ENCODE measurements at places on chromosomes 7 and 10. TPM values are rescaled to one million over a fixed set of nuclear protein-coding genes. Genes with fewer than 3 reads are reported as not detected.
A peak's percentile ranks its signal among the peaks of the same experiment; 100 is the strongest.

C10orf90 gene
- total RNA-seq: not detected

GRCh38 chr7:145848691-145849090 is 267.9 kb upstream of the CNTNAP2 start:
- H3K27me3 ChIP-seq: no peaks in the 10 kb centered on the region
- H3K36me3 ChIP-seq: no peaks in the 10 kb centered on the region
- no peaks in the 10 kb centered on the region for H3K4me1 ChIP-seq
- H3K27ac ChIP-seq: no peak overlapping the region

DNA sequence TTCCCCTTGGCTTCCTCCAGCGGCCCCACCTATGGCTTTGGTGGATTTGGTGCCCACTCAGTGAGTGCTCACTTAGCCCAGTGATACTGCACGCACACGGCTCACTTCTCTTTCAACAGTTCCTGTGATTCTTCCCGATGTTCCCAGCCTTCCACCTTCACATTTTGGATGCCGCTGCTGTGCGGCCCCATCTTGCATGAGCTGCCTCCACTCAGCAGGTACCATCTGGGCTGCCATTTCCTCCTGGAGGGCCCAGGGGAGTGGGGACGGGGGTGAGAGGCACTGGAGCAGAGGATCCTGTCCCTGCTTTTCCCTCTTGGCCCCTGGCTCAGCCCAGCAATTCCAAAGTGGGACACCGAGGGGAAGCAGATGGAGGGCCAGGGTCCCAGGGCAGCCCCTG is 323.3 kb upstream of the ZNF32 start:
- H3K4me3 ChIP-seq: no peak overlapping the region
- H3K4me1 ChIP-seq: no peaks in the 10 kb centered on the region
- no peak overlapping the region for H3K27ac ChIP-seq
- no peak for DNase-seq
- no peaks in the 10 kb centered on the region for H3K27me3 ChIP-seq

DNA sequence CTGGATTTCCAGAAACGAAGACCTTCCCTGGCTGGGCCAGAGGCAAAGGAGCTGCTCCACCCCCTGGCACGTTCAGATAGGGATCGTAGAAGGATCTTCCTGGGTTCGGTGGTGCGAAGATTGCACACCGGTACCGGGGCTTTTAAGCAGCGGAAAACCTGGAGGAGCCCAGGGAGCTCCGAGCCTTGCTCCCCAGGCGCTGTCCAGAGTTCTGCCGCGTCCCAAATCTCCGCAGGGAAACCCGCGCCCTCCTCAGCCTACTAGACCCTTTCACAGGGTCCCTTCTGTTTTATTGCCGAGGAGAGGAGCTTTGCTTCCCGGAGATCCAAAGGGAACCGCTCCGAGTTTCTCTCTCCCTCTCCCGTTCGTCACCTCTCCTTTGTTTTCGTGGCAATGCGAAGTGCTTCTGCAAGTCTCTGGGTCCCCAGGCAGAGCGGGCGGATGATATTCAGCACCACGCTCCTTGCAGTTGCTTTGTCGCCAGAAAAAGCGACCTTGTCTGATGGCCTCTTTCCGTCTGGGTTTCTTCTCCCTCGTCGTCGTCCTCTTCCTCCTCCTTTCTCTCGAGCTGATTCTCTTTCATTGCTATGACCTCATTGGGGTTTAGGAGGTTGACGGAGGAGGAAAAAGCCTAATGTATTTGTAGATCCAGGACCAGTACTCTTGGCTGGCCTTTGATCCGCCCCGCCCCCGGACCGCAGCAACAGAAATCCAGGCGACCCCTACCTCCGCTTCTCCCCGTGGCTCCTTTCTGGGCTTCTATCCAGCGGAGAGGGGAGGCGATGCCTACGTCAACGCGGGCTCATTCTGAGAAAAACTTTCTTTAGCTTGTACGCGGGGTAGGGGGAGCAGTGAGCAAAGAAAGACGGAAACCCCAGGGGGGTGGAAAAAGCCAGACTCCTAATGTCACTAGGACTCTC is at the start of gene TMEM196:
Gene TMEM196 (minus strand): TSS at position 777 of the 920 bp plus-strand sequence. CDS start 921 bp downstream, outside the sequence.
- DNase-seq: peak; percentile 42
- H3K4me1 ChIP-seq: peaks cover 13% of the 10 kb centered on the region
- H3K27me3 ChIP-seq: no peaks in the 10 kb centered on the region
- no peak within 1 kb of the TSS for H3K27ac ChIP-seq
- H3K4me3 ChIP-seq: peak within 1 kb of the TSS; percentile 57

- H3K27ac ChIP-seq: no peak overlapping the region
- no peaks in the 10 kb centered on the region for H3K4me1 ChIP-seq
- no peak for DNase-seq
- H3K27me3 ChIP-seq: no peaks in the 10 kb centered on the region
Observed at GRCh38 chr10:7296648-7297047, 114.2 kb downstream of the SFMBT2 start.

DNA sequence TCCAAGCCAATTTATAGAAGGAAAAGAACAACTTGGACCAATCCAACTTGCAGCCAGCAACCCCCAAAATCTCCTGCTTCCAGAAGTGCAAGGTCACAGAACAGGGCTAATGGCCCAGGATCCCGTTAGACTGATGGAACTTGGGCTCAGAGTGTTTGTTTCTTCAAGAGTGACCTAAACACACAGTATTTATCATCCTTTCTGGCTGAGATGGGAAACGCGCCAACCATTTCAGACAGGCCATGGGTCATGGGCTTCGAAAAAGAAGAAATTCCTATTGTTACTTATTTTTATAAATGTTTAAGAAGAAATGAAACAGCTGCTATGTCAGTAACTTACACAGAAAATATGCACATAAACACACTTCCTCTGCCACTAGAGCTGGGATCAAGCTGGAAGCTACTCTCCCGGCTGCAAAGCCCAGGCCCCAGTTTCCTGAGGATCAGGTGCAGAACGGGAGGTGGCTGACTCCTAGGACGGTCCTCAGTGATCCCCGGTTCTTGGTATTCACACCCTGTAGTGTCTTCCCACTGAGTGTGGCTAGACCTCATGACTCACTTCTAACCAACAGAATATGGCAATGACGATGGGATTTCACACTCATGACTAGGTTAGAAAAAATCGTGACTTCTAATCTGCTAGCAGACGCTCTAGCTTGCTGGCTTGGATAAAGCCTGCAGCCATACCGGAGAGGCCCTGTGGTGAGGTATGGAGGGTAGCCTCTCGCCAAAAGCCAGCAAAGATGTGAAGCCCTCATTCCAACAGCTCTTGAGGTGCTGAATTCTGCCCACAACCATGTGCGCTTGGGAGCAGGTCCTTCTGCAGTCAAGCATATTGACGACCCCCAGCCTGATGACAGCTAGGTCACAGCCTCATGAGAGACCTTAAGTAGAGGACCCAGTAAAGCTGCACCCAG is 60.2 kb downstream of the CHST15 start:
- H3K4me1 ChIP-seq: peaks cover 14% of the 10 kb centered on the region
- no peak overlapping the region for H3K4me3 ChIP-seq
- DNase-seq: peak; percentile 94
- H3K27ac ChIP-seq: peak overlapping the region; percentile 40

DNA sequence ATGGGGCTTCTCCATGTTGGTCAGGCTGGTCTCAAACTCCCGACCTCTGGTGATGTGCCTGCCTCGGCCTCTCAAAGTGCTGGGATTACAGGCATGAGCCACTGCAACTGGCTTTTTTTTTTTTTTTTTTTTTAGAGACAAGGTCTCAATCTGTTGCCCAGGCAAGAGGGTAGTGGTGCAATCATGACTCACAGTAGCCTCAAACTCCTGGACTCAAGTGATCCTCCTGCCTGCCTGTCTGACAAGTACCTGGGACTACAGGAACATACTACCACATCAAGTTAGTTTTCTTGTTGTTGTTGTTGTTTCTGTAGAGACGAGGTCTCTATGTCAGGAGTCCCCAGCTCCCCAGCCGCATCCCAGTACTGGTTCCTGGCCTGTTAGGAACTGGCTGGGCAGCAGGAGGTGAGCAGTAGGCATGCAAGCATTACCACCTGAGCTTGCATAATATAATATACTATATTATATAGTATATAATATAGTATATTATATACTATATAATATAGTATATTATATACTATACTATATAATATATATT is 55.7 kb downstream of the TPK1 start:
- no peaks in the 10 kb centered on the region for H3K27me3 ChIP-seq
- no peaks in the 10 kb centered on the region for H3K4me1 ChIP-seq
- H3K36me3 ChIP-seq: no peaks in the 10 kb centered on the region
- H3K4me3 ChIP-seq: no peak overlapping the region

DNA sequence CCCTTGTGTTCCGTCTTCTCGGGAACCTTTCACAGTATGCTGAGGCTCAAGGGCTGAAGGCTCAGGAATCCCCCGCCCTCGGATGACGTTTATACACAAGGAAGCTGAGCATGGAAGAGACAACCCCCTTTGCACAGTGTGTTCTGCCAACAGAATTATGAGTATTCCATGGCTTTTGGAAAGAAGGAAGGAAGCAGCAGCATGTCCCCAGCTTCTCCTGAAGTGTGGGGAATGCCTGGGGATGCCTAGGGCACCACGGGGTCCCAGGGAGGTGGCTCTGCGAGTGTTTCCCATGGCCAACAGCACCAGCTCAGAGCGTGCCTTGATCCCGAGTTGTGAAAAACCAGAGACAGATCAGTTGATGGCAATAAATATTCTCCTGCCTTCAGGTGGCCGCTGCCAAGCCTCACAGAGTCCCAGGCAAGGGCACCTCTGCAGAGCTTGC is 88.8 kb upstream of the DDC start:
- peaks cover 20% of the 10 kb centered on the region for H3K36me3 ChIP-seq
- no peak for DNase-seq
- H3K4me1 ChIP-seq: no peaks in the 10 kb centered on the region

- no peak overlapping the region for H3K4me3 ChIP-seq
- H3K4me1 ChIP-seq: no peaks in the 10 kb centered on the region
- H3K27ac ChIP-seq: no peak overlapping the region
- H3K27me3 ChIP-seq: no peaks in the 10 kb centered on the region
Observed at GRCh38 chr10:30039567-30039966, 19.8 kb downstream of the JCAD start.

- H3K36me3 ChIP-seq: no peaks in the 10 kb centered on the region
- no peak overlapping the region for H3K27ac ChIP-seq
- no peak for DNase-seq
- no peaks in the 10 kb centered on the region for H3K27me3 ChIP-seq
Observed at GRCh38 chr10:62926407-62926806, 110.2 kb upstream of the EGR2 start.

TAC1 gene
- total RNA-seq: not detected

DNA sequence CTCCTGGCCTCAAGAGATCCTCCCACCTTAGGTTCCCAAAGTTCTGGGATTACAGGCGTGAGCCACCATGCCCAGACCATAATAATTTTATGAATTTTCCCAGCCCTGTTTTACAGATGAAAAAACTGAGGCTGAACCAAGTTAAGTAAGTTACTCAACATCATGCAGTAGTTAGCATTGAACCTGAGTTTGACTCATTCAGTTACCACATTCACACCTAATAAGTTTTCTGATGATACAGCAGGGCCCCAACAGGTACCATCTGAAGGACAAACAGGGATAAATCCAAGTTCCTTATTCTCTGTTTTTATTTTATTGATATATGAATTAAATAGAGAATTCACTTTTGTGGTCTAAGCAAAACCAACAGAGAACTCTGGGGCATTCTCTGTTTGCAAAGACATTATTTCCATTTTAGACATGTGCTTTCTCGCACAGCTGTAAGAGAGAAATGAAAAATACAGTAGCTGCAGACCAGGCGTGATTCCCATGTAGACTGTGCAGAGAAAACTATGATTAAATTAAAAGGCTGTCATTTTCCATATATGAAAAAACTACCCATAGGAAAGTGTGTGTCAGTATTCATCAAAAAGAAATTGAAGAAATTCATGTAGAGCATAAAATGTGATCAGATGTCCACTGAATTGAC is 26.6 kb downstream of the APBB1IP start:
- no peak for DNase-seq
- H3K4me3 ChIP-seq: no peak overlapping the region
- no peaks in the 10 kb centered on the region for H3K36me3 ChIP-seq
- H3K27ac ChIP-seq: no peak overlapping the region
- no peaks in the 10 kb centered on the region for H3K27me3 ChIP-seq
- H3K4me1 ChIP-seq: peaks cover 11% of the 10 kb centered on the region

- H3K4me1 ChIP-seq: peaks cover under 1% of the 10 kb centered on the region
- H3K4me3 ChIP-seq: no peak overlapping the region
- no peaks in the 10 kb centered on the region for H3K27me3 ChIP-seq
- no peak overlapping the region for H3K27ac ChIP-seq
Observed at GRCh38 chr10:67780759-67781538, 57.0 kb downstream of the DNAJC12 start.

DNA sequence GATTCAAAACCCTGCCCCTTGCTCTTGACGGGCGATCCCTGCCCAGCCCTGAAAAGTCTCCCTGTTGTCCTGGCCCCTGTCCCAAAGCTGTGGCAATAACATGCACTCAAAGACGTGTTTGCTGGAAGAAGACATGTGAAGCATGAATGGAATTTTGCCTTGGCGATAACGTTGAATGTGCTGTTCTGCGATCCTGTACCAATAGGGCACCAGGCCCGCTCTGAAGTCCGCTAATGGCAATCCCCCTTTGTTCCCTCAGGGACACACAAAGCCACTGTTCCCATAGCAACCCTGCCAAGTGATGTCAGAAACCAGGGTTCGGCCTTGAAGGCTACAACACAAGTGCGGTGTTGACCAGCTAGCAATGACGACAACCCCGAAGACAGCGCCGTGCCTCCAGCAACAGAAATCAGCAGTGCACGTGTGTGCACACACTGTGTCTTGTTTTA is 284.6 kb downstream of the KLF6 start:
- peaks cover 8% of the 10 kb centered on the region for H3K4me1 ChIP-seq
- H3K27me3 ChIP-seq: no peaks in the 10 kb centered on the region
- peak; percentile 98 for DNase-seq
- no peaks in the 10 kb centered on the region for H3K36me3 ChIP-seq
- H3K4me3 ChIP-seq: peak overlapping the region; percentile 19

- H3K27ac ChIP-seq: no peak overlapping the region
- DNase-seq: no peak
- peaks cover 7% of the 10 kb centered on the region for H3K4me1 ChIP-seq
- H3K4me3 ChIP-seq: no peak overlapping the region
- no peaks in the 10 kb centered on the region for H3K27me3 ChIP-seq
Observed at GRCh38 chr7:137345799-137346449, 2.4 kb upstream of the PTN start.

- no peaks in the 10 kb centered on the region for H3K36me3 ChIP-seq
- no peak overlapping the region for H3K27ac ChIP-seq
- no peak for DNase-seq
- H3K27me3 ChIP-seq: no peaks in the 10 kb centered on the region
- H3K4me3 ChIP-seq: no peak overlapping the region
- no peaks in the 10 kb centered on the region for H3K4me1 ChIP-seq
Observed at GRCh38 chr7:26792576-26792975, 71.8 kb downstream of the SKAP2 start.

TMEM178B gene
- total RNA-seq: 3.9 TPM

NEUROD6 gene
- total RNA-seq: not detected

GNGT1 gene
- not detected for total RNA-seq

GRCh38 chr7:5793361-5794072 is 12.1 kb upstream of the RNF216 start:
- no peak for DNase-seq
- no peaks in the 10 kb centered on the region for H3K36me3 ChIP-seq
- H3K27me3 ChIP-seq: no peaks in the 10 kb centered on the region
- no peak overlapping the region for H3K4me3 ChIP-seq
- no peaks in the 10 kb centered on the region for H3K4me1 ChIP-seq
- no peak overlapping the region for H3K27ac ChIP-seq

All from astrocyte (in vitro differentiated cells and primary cell).